ENCODE measurements at places on chromosomes 2 and 18.

GRCh38 chr18:58337285-58337684 is 291.6 kb downstream of the ALPK2 start:
- DNase-seq, result no peak

- DNase-seq, result peak; percentile 31
These were observed 95.0 kb downstream of the TNFRSF11A start for GRCh38 chr18:62420151-62420512.

- DNase-seq, result no peak
These were observed 54.7 kb upstream of the LRATD1 start for GRCh38 chr2:14577843-14578242.

GRCh38 chr2:240585681-240586197 is 795 bp upstream of the CAPN10 start:
- no peak for DNase-seq

- DNase-seq, result no peak
These were observed 537.8 kb downstream of the LRRTM4 start for GRCh38 chr2:76984359-76984758.

GRCh38 chr2:152453129-152453911 is 118.3 kb downstream of the FMNL2 start:
- no peak for DNase-seq

DNA sequence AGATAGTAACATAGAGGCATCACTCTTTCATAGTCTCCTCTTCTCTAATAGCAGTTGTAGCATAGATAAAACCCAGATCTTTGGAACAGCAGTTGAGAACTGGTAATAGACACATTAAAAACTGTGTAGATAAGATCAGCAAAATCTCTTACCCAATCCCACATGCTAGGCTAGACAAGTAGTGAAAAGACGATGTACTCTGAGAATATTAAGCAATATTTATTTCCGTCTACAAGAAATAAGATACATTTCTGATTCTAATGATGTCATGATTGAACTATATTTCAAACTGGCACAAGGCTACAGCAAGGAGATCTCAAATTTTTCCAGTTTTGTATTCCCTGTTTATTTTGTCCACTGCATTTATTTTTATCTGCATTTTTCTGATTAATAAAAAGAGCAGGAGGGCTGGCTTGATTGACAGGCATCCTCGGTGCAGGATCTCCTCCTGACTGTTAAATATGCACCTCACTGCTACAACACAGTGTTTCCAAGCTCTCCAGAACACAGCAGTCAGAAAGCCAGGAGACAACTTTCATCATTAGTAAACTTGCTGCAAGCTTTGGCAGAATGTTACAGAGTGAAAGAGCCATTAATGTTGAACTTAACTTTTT is 73.3 kb upstream of the ATIC start:
- DNase-seq, result no peak

DNA sequence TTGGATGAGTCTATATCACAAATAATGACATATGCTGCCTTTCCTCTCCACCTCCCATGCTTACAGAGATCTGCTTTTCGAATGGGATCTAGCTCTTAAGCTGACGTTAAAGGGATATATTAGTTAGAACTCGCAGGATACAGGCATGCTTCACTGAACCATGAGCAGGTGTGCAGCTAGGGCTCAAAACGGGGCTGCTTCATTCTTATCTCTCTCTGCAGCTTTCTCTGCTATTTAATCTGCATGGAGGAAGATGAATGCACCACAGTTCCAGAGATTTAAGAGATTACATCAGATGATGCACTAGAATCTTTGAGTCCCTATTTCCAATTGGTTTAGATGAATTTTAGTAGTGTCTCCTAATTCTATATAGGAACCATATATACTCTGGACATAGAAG is 327.0 kb downstream of the RAD51AP2 start:
- DNase-seq, result no peak

GRCh38 chr2:235493402-235493774 is 455 bp upstream of the AGAP1 start:
- DNase-seq, result no peak

DNA sequence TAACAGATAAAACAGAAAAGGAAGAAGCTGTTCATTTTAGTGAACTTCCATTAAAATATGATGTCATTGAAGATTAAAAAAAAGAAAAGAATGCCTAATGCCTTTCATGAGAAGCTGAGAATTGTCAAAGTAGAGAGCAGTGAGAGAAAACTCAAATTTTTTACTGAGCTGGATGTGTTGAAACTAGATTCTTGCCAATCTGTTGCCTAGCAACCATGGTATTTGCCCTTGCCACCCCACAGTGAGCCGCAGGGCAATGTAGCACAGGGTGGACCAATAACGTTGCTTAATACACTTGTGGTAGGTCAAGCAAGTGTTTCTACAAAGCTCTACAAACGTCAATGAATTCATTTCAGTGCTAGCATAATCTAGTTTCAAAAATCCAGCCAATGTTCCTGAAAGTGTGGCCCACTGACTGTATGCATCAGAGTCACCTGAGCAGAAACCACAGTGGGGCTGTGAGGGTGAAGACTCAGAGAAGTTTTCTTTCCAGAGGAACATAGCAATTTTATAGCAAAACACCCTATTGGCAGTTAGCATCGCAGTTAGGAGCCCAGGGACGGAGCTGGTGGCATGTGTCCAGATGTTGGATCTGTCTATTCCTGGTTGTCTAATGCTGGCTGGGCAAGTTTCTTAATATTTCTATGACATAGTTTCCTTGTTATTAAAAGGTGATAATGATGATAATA is 132.2 kb downstream of the DOCK10 start:
- no peak for DNase-seq

DNA sequence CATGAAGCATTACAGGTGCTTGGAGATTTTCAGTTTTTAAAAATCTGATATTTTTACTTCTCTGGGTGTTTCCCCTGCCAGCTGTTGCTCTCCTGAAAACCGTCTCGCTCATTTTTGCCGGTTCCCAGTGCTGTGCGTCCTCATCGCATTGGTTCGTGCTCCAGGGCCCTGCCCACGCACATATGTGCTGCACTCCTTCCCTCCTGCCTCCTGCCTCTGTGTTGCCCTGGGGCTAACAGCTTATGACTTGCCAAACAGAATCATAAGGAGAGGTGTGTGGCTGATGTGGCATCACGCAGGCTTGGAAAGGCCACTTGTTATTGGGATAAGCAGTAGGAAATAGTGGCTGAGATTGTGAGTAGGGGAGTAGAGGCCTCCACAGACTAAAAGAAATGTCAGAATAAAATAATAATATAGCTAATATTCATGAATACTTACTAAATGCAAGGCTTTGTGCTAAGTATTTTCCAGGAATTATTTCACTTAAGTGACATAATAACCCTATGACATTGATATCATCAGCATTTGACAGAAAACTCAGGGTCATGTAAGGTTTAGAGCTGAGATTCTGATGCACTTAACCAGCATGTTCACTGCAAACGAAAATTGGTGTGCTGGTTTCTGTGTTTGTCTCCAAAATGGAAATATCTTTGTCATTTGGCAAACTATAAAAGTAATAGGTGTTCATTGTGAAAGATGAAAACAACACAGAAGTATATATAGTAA is 53.5 kb downstream of the SLC4A1AP start:
- no peak for DNase-seq

DNA sequence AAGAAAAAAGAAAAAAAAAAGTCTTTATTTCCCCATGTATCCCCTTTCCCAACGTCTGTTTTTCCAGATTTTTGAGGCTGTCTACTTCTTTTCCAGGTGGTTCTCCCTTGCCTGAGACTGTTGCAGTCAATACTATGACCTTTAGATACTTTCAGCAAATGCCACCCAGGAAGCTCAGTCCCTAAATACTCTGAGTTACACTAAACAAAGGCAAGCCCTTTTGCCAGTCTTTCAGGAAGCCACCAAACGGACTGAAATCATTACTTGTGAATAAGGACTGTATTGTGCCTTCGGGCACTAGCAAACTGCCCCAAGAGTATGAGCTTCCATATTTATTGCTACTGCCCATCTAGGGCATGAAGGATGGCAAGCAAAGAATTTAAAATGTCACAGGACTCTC is 621.3 kb downstream of the SUCLG1 start:
- DNase-seq, result no peak

DNA sequence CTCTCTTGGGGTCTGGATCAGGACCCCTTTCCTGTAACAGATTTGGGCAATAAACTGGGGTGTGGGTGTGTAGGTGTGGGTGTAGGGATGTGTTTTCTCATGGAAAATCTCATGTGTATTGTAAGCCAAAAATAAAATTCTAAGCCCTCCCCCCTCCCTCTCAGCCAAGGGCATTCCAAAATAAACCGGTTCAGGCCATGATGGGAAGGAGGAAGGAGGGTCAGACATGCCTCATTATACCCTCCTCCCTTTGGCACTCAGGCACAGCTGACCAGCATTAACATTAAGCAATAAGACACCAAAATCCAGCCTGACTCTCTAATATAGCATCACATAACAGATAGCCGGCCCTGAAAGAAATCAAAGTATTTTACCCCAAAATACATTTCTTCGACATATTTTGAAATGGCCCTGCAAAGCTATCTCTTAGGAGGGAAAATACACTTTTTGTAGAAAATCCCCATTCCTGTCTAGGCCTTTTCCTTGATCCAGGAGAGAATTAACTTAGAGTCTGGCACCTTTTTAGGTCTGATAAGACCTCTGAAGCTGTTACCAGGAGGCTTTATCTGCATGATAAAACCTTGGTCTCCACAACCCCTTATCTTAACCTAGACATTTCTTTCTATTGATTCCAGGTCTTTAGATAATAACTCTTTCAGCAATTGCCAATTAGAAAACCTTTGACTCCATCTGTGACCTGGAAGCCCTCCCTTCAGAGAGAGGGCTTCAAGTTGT is 128.7 kb upstream of the COL5A2 start:
- no peak for DNase-seq

- DNase-seq, result no peak
These were observed 70.2 kb downstream of the PTPRM start for GRCh38 chr18:7637269-7637668.

- DNase-seq, result no peak
These were observed 26.8 kb downstream of the MRPL35 start for GRCh38 chr2:86226070-86226469.

DNA sequence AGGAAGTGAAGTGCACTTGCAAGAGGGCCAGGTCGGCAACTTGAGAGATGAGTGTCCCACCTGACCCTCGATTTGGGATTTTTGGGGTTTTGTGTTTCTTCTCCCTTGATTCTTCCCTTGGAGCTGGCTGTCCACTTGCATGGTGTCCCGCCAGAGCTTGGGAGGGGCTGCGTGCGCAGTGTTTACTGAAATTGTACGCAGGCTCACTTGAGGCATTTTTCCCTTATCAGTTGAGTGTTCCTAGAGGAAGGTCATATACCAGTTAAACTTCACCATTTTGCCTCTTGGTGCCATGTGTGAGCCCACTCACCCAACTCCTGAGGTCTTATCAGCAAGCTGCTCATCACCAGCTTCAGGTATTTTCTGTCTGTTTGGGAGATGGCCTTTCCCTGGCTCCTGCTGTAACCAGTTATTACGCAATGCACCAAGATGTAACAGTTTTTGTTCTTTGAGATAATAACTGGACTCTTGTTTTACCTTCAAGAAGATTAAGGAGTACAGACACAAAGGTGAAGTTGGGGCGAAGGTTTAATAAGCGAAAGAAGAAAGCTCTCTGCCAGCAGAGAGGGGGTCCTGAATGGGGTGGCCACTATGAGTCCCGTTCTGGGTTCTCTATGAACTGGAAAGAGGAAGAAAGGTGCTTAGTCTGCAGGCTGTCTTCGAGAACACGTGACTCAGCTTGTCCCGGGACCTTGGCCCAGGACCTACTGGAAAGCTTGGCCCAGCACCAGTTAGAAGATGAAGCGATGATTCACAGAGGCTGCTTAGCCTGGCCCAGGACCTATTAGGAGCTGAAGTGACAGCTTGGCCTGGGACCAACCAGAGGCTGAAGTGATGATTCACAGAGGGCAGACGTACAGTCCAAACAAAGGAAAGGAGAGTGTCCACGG is 21.5 kb upstream of the TXNL4A start:
- no peak for DNase-seq

- no peak for DNase-seq
These were observed 23.6 kb downstream of the STAT4 start for GRCh38 chr2:191127235-191127634.

GRCh38 chr2:81481994-81482368 is 1177.4 kb upstream of the LRRTM1 start:
- no peak for DNase-seq

DNA sequence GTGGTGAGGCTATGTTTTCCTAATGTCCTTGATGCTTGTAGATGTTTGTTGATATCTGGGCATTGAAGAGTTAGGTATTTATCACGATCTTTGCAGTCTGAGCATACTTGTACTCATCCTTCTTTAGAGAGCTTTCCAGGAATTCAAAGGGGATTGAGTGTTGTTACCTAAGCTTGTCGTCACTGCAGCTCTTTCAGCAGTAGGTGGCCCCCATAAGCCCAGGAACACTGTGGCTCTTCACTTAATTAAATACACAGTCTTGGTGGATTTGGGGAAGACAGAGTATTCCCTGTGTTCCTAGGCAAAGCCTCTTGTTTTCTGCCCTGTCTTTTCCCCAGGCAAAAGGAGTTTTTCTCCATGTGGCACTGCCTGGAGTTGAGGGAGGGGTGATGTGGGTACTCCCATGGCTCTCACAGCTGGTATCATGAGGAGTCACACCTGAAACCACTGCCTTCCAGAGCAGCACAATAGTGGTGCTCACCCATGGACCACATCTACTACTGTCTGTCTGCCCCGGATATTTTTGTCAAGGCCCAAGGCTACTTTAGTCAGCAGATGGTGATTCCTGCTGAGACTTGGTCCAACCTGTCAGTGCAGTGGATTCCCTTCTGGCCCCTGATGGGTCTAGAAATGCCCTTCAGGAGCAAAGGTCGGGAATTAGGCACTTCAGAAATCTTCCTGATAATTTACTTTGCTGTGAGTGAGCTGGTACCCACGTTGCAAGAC is 95.7 kb downstream of the GALNT13 start:
- DNase-seq, result no peak

DNA sequence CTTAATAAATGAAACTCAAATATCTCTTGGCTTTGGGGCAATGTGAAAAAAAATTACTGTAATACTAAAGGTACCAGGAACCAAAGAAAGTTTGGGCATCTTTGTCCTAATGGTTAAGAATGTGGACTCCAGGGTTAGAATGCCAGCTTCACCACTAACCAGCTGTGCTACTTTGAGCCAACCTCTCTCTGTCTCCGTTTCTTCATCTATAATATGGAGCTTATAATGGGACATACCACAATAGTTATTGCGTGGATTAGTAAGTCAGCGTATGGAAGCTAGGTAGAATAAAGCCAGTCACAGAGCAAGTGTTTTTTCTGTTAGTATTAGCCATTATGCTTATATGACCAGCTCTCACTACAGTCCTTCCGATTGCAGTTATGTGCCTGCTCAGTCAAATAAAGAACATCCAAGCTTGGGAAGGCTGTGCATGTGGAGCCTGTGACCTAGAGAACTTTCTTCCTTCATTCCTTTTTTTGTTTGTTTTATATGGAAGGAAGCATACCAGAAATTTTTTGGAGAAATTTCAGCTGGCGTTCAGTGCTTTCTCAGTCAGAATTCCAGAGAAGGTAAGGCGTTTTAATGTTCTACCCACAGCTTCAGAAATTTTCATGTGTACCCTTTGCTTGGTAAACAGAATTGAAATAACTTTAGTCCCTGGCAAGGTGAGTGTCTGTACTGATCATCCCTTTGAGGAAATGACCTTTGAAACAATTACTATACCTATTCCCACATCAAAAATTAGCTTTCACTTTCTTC is 114.0 kb upstream of the RND3 start:
- DNase-seq, result peak; percentile 71

- DNase-seq, result no peak
These were observed 69.6 kb downstream of the STEAP3 start for GRCh38 chr2:119293254-119293653.

GRCh38 chr2:232365621-232366321 is 12.8 kb upstream of the ALPP start:
- DNase-seq, result peak; percentile 46

- DNase-seq, result no peak
These were observed 363.7 kb upstream of the MYT1L start for GRCh38 chr2:2694746-2695145.

Data from HS-27A (cell line).